ENCODE measurements at places on chromosomes 6 and 20.

DNA sequence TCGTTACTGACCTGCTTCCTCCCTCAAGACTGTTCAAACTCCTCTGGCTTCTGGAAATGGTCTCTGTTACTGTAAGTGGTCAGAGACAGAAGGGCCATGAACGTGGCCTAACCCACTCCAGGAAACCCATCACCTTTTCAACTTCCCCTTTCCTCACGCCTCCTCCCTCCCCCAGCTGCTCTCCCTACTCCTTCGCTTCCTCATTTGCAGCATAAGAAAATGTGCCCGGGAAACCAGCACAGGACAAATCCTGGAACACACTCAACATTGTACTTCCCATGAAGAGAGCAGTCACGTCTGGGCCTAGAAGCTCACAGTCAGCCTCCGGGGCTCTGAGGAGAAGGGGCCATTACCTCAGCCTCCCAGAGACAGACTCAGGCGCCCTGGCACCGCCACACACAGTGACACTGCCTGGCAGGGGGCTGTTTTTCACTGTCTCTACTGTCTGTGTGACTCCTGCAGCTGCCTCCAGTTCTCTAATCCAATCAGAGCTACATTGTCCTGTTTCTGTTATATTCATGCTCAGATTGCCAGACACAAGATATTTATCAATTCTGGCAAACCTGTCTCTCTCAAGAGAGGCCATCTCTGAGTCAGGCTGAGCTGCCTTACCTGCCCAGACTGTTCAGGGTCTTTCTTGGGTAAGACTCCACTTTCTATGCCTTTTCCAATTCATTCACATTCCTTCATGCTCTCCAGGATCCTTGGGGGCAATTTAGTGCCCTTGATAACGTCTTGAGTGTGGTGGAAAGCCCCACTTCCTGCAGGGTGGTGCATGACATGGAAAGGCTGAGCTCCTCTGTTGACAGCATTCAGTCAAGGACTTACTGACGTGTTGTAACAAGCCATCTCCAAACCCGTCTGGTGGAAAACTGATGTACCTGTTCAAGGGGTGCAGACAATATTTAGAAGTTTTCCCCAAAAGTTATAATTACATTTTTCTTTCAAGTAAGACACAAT lies 242.2 kb downstream of the HIVEP2 start:
- no peak for DNase-seq

DNA sequence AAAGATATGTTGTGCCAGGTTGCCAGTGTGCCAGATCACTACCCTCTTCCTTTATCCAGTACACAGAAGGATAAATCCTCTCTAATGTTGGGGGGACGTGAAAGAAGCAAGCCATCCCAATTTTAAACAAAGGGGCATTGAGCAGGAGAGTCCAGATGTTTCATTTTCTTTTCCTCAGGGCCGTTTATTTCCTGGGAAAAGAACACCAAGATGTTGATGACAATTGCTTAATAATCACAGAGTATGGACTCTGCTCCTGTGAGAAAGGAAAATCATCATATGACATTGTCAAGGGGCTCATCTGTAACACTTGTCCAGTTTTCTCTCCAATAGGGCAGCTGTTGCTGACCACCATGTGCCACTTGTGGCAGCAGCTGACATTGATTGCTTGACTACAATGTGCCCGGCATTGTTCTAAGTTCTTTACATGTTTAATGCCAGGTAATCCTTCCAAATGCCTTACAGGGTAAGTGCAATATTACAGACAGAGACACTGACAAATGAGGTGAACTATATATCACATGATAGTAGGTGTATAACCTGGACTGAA lies 161.4 kb downstream of the CD109 start:
- no peak for DNase-seq

- DNase-seq = no peak
Measured at GRCh38 chr6:157500022-157500421, 119.0 kb downstream of the ZDHHC14 start.

- DNase-seq = no peak
Measured at GRCh38 chr6:113246186-113246585, 611.0 kb upstream of the MARCKS start.

- no peak for DNase-seq
Measured at GRCh38 chr6:141303907-141304306, 828.8 kb upstream of the GJE1 start.

DNA sequence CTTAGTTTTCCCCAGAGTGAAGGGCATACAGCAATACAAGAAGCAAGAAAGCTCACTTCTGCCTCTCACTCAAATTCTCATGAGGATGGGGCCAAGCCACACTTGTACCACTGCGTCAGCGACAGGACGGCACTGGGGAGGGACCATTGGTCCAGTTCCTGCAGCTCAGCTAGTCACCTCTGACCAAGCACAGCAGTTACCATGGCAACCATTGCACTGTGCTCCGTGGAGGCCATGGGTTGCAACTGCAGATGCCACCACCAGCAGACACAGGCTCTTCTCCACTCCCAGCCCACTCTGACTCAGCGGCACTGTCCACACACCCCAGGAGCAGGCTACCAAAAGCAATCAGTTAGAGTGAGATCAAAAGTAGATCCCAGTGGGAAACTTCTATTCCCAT lies 441.1 kb upstream of the ARID1B start:
- DNase-seq = no peak

DNA sequence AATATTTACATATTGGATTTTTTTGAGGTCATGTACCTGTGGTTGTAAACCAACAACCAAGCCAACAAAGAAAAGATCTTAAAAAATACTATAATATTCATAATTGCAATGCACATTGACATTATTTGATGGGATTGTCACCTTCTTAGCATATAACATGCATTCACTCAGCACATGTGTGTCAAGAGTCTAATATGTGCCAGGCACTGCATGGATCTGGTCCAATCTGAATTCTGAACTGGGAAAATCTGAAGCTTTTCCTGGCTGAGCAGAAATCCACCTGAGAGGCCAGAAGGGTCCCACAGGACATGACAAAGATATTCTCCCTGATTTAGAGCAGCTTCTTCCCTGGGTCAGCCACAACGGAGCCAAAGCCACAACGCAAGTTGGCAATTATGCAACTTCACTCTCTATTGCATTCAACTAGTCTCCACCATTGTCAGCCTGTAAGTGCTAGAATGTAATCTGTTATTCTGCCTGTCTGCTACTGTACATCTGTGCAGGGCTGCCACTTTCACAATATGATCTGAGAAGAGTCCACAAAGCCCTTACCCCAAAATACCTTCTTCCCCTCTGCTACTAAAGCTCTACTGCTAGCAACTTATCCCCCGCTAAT lies 17.0 kb upstream of the DDO start:
- DNase-seq = no peak

- DNase-seq = no peak
Measured at GRCh38 chr6:148577687-148578488, 168.9 kb upstream of the UST start.
